ENCODE measurements at places on chromosomes 13 and 19. TPM values are rescaled to one million over a fixed set of nuclear protein-coding genes. Genes with fewer than 3 reads are reported as not detected.

Gene TMEM238
- not detected for polyA plus RNA-seq

DNA sequence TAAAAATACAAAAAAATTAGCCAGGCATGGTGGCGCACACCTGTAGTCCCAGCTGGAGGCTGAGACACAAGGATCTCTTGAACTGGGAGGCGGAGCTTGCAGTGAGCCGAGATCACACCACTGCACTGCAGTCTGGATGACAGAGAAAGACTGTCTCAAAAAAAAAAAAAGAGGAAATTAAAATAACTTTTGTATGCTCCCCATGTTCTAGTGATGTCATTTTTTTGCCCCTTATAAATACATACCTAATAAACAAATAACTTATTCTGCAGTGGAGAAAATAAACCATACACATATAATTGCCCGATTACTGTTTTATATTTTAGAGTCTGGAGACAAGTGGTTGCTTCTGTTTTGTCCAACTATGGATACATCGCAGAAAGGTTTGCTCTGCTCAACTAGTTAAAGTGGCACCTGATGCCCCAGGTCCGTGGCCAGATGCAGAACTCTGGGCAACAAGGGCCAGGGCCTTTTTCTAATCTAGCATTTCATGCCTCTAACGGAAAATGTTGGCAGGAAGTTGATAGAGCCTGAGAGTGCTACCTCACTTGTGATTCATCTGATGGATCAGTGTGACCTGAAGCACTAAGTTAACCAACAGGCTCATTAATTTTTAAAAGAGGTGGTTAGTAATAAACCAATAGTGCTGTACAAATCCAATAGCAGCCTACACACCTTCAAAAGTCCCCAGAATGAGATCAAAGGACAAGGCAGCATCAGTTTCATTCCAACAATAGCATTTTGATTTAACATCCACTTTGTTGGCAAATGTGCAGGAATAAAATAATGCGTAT is 18.8 kb downstream of the UBE2L5 start:
- DNase-seq = no peak

DNA sequence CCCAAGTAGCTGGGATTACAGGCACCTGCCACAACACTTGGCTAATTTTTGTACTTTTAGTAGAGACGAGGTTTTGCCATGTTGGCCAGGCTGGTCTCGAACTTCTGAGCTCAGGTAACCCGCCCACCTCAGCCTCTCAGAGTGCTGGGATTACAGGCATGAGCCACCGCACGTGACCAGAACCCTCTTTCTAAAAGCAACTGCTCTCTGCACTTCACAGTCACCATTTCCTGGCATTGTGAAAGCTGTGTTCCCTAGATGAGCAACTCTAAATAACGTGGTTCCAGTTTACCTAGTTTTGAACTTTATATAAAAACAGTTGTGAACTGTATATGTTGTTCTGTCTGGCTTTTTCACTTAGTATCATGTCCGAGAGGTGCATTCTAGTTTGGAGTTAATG is 152.9 kb downstream of the SIPA1L3 start:
- DNase-seq = no peak

Gene ZNF723
- polyA plus RNA-seq = not detected

Gene ZNF793
- polyA plus RNA-seq = 9.3 TPM

- no peak for DNase-seq
These were observed 55.3 kb upstream of the TEX29 start for GRCh38 chr13:111265006-111265700.

Gene IGFL1
- polyA plus RNA-seq = 10.6 TPM

Gene TEKTIP1
- polyA plus RNA-seq = 3.4 TPM

- no peak for DNase-seq
These were observed 12.0 kb downstream of the KMT2B start for GRCh38 chr19:35729763-35730162.

DNA sequence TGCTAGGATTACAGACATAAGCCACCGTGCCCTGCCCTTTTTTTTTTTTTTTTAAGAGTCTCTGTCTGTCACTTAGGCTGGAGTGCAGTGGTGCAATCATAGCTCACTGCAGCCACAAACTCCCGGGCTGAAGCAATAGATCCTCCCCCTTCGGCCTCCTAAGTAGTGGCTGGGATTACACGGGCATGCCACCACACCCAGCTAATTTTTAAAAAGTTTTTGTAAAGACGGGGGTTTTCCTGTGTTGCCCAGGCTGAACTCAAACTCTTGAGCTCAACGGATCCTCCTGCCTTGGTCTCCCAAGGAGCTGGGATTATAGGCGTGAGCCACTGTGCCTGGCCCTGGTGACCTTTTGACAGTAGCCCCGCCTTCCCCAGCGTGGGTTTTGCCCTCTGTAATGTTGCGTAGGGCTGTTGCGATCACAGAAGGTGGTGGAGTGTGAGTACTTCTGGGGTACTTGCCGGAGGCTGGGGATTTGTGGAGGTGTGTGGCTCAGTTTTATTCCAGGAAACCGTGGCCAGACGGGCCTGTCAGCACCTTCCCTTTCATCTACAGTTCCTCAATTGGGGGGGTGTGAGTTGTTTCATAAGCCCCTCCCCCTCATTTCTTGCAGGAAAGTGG is 11.6 kb upstream of the RETN start:
- no peak for DNase-seq

Gene METTL21C
- 55.7 TPM for polyA plus RNA-seq

GRCh38 chr13:22387899-22388298 is 717.0 kb downstream of the FGF9 start:
- DNase-seq = no peak

- peak; percentile 50 for DNase-seq
These were observed 1.5 kb downstream of the TCF3 start for GRCh38 chr19:1650650-1651567.

- DNase-seq = no peak
These were observed 15.4 kb downstream of the ANKRD24 start for GRCh38 chr19:4197625-4198466.
